Activated CD8-positive, alpha-beta memory T cell treated with anti-CD3 and anti-CD28 coated beads for 4 hours (primary cell): ENCODE measurements at places on chromosomes 13 and 19.

DNA sequence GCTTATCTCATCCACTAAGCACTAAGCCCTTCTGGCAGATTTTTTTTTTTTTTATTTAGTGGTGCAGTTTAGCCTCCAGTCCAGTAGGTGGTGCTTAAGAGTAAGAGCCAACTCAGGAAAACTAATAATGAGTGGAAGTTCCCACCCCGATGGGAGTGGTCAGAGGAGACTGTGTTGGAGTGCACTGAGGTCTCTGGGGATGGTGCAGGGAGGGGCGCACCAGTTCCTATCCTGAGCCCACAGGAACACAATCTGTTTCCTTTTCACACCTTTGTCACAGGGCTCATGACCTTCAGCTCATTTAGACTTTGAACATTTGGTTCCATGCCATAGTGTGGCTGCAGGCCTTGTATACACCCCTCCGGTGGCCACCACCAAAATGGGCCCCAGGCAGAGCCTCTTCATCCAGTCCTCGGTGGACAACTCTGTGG is 367.4 kb downstream of the SPRY2 start:
- no peak for DNase-seq

- DNase-seq: peak; percentile 47
These were observed 2.2 kb downstream of the ARHGAP45 start for GRCh38 chr19:1069009-1069779.

DNA sequence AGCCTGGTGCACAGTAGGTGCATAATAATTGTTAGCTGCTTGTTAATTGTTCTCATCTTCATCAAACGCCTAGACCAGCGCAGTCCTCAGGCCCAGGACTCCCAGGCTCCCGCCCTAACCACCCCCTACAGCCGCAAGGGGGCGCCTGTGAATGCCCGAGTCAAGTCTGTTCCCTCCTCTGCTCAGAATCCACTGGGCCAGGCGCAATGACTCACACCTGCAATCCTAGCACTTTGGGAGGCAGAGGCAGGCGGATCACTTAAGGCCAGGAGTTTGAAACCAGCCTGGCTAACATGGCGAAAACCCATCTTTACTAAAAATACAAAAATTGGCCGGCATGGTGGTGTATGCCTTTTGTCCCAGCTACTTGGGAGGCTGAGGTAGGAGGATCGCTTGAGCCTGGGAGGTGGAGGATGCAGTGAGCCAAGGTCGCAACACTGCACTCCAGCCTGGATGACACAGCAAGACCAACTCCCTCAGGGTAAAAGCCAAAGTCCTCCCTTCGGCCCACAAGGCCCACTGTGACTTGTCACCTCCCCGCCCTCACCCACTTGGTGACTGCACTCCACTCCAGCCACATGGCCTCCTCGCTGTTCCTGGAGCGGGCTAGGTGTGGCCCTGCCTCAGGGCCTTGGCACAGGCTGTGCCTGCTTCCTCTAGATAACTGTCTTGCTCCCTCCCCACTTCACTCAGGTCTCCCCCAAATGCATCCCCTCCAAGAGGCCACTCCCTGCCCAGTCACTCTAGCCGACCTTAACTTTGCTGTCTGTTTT is 9.1 kb downstream of the ZNF653 start:
- DNase-seq: peak; percentile 25

DNA sequence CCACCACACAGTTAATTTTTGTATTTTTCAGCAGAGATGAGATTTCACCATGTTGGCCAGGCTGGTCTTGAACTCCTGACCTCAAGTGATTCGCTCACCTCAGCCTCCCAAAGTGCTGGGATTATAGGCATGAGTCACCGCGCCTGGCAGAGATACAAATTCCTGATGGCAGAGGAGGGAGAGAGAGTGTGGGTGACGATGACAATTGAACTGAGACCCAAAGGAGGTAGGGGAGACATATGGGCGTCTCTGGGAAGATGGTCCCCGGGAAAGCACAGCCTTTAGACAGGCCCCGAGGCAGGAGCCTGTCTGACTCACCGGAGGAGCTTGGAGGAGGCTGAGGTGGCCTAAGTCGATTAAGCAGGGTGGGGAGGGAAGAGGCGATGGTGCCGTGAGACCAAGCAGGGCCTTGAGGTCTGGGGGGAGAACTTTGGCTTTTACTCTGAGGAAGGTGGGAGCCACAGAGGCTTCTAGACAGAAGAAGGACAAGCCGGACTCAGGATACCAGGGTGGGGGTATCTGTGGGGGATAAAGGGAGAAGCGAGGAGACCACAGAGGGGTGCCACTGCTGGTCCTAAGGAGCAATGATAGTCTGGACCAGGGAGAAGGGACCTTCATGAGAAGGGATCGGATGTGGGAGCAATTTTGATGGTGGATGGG is 38.2 kb downstream of the ARRDC2 start:
- DNase-seq: no peak

GRCh38 chr13:68927387-68928026 is 1180.1 kb upstream of the ATXN8OS start:
- DNase-seq: no peak

DNA sequence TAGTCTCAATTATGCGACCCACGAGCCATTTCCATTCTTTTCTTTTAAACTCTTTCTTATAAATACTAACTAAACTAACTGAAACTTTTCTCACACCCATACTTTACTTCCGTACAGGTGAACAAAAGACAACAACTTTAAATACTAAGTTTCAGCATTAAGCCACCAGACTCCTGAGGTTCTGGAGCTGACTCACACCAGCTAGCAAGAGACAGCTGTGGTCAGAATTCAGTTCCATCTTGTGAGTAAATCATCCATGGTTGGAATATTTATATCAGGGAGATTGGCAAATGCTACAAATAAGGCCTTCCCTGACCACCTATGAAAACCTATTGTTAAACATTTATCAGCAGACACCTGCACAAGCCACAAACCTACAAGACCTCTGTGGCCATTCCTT is 897.0 kb downstream of the EFNB2 start:
- DNase-seq: no peak

DNA sequence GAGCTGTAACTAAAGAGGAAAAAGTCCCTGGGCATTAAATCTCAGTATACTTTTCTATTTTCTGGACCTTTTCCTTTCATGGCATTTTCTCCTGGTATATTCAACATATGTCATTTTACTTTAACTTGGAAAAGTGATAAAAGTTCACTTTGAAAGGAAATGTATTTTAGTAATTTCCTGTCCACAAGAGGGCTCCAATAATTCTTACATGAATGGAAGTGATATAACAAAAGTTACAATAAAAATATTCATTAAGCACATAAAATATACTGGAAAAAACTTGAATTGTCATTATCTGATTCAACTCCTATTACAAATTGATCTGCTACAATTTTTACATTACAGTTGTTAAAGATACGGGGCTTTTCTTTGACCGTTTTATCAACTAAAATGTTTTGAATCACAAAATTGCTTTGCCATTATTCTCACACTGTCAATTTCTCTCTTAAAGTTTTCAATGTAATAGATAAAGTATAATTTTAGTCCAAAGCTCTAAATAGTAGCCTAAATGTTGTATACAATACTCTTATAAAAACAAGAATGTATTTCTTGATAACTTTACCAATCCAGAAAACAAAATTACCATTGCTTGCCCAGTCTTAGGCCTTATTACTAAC is 4.9 kb downstream of the UBL3 start:
- no peak for DNase-seq
